ENCODE measurements at places on chromosomes 12 and 14.

GRCh38 chr12:1920971-1921370, 2.5 kb upstream of the CACNA2D4 start:
- DNase-seq: no peak

GRCh38 chr14:72126091-72126490, 193.9 kb downstream of the RGS6 start:
- no peak for DNase-seq

DNA sequence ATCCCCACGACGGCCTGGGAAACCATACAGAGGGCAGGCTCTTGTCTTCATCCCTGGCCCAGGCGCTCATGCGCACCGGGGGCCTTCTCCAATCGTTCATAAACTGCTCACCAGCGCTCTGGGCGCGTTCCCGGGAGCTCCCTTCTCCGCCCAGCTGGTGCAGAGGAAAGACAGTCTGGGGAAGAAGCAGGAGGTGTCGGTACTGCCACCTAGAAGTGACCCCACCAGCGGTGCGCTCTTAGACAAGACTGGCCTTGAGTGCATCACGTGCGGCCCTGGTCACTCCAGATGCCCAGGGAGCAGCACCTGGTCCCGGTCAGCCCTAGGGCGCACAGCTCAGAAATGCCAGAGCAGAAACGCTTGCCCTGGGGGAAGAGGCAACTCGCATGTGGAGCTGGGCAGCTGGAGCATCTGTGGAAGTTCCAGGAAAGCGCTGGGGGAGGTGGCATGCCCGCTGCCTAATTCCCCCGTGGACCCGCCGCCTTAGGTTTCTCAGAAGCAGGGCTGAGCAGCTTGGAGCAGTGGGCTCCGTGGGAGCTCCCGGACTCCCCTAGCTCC, 2.5 kb downstream of the GSC start:
- DNase-seq: no peak

- peak; percentile 97 for DNase-seq
Measured at GRCh38 chr12:121802843-121803698, 738 bp upstream of the SETD1B start.

DNA sequence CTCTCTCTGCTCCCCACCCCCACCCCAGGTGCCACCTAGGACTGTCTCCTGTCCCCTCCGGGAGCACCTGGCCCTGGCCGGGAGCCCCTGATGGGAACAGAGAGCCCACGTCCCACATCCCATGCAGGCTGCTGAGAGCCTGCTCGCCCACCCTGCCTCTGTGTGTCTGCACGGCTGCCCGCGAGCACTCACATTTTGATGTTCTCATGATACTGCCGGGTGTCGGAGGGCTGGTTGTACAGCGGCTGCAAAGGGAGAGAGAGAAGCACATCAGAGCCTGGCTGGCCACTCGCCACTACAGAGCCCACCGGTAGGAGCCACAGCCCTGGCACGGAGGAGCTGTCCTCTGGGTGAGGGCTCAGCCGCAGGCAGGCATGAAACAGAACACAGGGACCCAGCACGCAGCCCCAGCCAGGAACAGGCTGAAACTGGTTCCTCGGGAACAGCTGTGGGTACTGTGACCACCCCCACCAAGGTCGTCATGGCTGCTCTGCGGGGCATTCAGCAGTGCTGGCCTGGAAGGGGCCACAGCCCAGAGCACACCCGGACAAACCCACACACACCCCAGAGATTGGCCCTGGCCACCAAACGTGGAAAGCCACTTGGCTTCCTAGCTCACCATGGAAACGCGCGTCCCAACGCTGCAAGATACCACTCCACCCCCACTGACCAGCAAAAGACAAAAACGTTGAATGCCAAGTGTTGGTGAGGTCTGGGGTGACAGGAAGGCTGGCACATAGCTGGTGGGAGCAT, 117.6 kb downstream of the NCOR2 start:
- DNase-seq: no peak

GRCh38 chr14:73238424-73238852, 1.1 kb downstream of the PAPLN start:
- DNase-seq: peak; percentile 46

DNA sequence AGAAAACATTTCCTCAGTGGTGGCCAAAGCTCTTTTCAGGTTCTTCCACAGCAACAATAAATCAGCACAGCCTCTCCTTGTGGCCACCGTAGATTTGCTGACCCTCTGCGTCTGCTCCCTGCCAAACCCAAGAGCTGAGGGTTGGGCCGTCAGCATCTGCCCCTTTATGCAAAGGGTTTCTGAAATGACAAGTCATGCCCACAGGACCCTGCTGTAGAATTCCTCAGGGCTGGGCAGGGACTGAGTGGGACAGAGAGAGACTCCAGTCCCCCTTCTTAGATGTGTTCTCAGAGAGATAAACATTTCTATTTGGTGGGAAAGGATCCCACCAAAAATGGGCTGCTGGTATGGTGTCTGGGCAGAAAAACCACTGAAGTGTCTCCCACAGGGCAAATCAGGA, 233.0 kb upstream of the PLXNC1 start:
- DNase-seq: no peak

- DNase-seq: no peak
Measured at GRCh38 chr12:12721176-12721751, 4.1 kb downstream of the CDKN1B start.

- DNase-seq: no peak
Measured at GRCh38 chr12:109586385-109587296, 13.0 kb downstream of the MVK start.

DNA sequence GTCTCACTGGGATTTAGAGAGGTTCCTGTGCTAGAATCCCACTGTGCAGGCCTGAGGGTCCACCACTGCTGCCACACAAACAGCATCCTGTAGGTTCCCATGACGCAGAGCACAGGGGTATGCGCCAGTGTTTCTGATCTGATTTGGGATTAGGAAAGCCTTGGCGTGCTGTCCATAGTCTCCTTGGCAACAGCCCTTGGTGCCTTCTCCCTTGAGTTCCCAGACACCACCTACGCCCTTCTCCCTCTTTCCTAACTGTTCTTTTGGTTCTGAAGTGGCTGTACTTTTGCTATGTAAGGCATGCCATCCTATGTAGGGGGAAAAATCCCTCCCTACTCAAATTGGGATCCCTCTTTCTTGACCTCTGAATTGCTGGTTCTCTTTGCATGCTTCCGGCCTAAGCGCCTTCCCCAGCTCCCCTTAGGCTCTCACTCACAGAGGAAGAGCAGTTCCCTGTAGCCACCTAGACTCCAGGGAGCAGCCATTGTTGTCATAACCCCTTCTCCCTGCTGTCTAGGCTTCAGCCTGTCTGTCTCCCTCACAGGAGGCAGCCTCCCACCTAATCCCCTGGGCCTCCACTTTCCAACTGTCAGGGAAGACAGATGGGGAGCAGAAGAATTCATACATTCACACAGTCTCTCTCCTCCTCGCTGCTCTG, 14.8 kb upstream of the RIC8B start:
- no peak for DNase-seq

DNA sequence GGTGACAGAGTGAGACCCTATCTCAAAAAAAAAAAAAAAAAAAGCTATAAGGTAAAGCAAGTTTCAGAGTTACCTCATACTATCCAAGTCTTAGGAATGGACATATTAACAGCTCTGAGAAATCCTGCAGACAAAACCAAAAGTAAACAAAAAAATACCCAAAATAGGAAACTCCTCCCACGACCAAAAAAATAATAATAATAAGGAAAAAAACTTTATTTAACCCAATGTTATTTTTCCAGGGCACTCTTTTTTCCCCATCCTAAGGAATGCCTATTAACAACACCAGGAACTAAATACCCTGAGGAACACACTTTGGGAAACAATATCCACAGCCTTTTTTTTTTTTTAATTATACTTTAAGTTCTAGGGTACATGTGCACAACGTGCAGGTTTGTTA, 135.5 kb upstream of the CCND2 start:
- DNase-seq: no peak

DNA sequence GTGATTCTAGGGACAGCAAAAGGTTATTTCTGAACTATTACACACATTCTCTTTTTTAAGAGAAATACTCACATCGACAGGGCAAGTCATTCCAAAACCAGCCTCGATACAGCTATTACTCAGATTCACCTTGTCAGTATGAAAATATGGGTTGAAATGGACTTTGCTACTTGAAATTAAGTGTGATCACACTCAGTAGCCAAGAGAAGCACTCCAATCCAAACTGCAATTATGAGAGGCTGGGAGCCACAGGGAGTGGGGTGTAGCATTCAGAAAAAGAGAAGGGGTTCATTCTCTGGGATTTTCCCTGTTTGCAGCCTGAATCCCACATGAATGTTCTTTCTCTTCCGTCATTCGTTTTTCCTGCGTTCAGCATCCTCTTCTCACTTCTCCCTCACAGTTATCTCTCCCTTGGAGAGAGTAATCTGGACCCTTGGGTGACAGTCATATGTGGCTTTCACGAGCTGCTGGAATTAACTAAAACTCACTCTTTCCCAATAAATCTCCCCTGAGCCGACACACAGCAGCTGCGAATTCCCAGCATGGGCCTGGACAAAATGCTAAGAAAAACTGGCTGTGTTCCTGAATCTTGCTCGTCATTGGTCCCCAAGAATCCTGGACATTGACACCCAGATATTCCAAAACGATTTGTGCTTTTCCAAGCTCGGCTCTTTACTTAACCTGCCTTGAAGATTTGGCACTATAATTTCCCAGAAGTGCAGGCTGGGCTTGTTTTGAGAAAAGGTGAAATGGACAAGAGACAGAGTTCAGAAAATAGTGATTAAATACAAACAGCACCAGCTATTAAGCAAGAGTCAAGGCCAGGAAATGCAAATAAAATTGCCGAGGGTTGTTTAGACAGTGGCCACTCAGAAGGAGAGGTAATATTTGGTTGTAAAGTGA, 199.5 kb upstream of the PLEKHG7 start:
- peak; percentile 44 for DNase-seq

DNA sequence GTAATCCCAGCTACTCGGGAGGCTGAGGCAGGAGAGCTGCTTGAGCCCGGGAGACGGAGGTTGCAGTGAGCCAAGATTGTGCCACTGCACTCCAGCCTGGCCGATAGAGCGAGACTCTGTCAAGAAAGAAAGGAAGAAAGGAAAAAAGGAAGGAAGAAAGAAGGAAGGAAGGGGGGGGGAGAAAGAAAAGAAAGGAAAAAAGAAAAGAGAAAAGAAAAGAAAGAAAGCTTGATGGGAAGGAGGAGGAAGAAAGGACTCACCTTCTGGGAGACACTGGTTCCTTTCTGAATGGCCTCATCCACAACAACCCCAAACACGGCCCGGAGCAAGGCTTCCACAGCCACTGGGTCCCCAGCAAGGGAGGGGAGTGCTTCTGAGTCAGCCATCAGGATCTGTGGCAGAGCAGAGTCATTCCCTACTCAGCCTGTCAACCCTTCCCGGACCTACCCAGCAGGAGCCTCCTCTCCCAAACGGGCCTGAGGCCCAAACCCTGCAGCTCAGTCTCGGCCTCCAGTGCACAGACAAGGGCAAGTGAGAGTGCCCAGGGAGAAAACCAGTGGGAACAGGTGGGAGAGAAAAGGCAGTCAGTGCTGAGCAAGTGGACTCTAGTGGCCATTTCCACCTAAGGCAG, 7.3 kb upstream of the ZNF740 start:
- no peak for DNase-seq

DNA sequence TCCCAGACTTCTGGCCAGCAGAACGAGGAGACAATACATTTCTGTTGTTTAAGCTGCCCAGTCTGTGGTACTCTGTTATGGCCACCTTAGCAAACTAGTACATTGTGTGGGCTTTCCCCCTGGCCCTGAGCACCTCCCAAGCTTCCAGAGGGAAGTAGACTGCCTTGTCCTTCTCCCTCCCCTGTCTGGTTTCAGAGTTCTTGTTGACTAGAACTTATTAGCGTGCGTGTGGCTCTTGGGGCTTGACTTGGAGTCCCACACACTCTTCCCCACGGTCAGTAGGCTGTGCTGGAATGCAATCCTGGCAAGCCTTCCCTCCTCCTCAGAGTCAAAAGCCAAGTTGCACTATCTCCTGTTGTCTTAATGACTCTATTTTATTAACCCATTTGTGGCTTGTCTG, 27.7 kb downstream of the FBLN5 start:
- no peak for DNase-seq

GRCh38 chr12:116541547-116542344, 17.4 kb upstream of the MAP1LC3B2 start:
- no peak for DNase-seq

- DNase-seq: no peak
Measured at GRCh38 chr12:47852096-47852571, 32.4 kb upstream of the HDAC7 start.

GRCh38 chr12:71846322-71846940, 6.9 kb downstream of the TBC1D15 start:
- DNase-seq: no peak

Data from SJCRH30 (cell line).